ENCODE measurements at places on chromosomes 6 and 20.

DNA sequence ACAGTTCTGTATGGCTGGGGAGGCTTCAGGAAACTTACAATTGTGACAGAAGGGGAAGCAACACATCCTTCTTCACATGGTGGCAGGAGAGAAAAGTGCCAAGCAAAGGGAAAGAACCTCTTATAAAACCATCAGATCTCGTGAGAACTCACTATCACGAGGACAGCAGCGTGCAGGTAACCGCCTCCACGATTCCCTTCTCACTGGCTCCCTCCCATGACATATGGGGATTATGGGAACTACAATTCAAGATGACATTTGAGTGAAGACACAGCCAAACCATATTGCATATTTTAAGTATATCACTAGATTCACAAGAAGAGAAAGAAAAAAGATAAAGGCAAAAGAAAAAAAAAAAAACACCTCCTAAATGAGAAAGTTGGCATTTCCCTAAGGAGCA lies 431.9 kb upstream of the RGS17 start:
- no peak for DNase-seq

DNA sequence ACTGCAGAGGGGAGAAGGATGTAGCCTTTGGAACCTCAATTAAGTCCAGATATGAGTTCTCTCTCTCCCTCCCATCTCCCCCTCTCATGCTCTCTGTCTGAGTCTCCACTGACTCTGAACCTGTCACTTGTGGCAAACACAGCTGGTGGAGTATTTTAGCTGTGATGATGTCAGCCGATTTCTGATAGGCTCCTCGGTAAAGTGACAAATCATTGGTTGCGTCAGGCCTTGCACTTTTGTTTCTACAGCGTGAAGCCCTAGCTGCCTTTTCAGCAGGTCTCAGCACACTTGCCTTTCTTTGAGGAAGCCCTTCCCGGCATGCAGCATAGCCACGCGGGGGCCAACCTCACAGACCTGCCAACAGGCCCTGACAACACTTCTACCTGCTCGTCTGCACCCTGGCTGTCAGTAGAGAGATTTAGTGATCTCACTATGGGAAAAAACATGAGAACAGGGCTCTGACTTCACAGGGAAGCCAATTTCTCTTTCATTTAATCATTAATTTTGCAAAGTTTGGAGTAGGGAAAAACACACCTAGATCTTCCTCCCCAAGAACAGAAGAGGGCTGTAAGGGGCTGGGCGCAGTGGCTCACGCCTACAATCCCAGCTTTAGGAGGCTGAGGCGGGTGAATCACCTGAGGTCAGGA lies 84.4 kb downstream of the GMPR start:
- peak; percentile 37 for DNase-seq

DNA sequence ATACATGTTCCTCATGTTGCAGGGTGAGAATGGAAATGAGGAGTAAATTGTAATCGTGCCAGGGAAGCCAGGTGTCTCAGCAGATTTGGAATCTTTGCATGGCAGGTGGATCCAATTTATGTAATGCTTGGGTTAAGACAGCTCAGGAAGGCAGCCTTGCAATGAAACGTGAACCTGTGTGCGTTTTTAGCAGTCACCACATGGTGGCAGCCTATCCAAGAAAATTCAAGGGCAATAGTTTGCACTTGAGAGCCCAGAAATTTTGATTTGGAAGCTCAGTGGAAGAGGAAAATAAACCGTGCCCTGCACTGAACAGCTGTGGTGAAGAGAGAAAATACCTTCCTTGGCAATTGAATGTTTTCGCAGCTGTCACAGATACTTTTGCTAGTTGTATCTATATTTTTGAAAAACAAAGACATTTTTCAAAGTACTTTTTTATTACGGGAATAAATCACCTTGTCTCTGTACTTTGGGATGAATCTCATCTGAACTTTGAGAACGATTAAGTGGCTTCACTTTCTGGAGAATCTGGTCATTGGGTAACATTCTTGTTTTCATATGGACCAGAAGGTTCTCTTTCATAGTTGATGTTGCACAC lies 26.5 kb downstream of the MTHFD1L start:
- DNase-seq, result peak; percentile 59

GRCh38 chr6:27767851-27768250 lies 144.3 kb downstream of the OR2B2 start:
- no peak for DNase-seq

DNA sequence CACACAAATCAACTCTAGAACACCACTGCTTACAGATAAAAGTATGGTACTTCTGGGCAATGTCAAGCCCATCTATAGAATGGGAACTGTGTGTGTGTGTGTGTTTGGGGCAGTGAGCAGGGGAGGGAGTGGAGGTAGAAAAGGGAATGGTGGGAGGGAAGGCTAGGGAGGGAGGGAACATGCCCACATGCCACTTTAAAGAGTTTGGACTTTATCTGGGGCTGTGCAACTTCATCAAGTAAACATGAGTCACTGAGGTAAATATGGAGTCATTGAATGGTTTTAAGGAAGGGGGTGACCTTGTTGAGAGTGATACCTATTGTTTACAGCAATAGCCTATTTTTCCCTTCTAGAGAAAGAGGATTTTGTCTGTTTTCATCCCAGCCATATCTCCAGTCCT lies 22.5 kb upstream of the RNGTT start:
- no peak for DNase-seq

GRCh38 chr20:8930726-8931125 lies 138.2 kb upstream of the PLCB4 start:
- no peak for DNase-seq

- DNase-seq, result no peak
Observed at GRCh38 chr6:7515363-7515762, 26.1 kb upstream of the DSP start.

DNA sequence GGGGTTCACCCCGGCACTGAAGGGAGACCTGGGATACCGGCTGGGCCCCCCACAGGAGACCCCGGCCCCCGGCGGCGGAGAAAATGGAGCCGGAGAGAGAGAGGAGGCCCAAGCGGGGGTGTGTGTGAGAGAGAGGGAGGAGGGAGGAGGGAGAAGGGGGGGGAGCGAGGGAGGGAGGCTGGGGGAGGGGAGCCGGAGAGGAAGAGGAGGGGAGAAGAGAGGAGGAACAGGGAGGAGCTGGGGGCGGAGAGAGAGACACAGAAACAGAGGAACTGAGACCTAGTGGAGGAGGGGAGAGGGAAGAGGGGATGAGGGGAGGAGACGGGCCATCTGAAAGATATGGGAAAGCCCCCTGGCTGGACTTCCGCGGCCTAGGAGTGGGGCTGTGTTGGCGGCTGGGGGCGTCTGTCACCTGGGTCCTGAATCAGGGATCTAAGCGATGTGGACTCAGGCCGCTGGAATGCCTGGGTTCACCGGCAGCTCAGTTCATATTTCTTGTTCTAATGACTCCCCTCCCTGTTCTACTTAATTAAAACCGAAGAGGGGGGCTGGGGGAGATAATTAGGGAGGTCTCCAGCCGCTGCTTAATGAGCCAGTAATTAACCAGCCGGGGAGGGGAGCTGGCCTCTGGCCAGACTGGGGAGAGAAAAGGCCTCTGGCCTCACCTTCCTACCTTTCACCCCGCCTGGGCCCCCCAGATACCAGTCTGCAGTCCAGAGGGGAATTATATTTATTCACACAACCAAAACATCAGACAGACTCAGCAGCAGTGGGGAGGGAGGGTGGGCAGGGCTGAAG lies at the start of gene PBX2:
Gene PBX2 (minus strand): TSS at position 149 of the 798 bp plus-strand sequence. CDS start 287 bp downstream, outside the sequence.
- DNase-seq, result peak; percentile 86

DNA sequence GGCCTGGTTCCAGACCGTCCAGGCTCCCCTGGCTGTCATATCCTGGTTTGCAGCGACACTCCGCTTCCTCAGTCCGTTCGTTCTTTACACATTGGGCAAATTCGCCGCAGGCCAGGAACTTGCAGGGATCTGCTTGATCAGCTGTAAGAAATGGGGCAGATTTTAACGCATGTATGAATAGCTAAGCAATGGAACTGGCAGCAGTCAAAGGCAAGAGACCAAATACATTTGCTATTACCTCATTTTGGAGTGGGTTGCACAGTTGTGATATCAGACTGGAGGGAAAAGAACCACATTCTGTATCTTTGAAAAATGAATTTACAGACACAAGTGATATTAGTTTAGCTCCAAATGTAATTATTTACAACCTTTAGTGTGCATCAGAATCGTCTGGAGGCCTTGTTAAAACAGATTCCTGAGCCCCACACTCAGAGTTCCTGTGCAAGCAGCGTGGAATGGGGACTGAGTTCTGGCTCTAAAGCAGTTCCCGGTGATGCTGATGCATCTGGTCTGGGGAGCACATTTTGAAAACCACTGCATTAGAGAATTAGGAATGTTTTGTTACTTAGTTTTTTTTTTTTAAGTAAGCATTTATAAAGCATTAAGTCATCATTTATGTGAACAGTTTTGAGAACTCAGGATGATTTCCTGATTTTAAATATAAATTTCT lies 141.3 kb downstream of the IMPG1 start:
- peak; percentile 12 for DNase-seq
